ENCODE measurements at places on chromosomes 11 and 22. TPM values are rescaled to one million over a fixed set of nuclear protein-coding genes. Genes with fewer than 3 reads are reported as not detected.

GRCh38 chr11:12206529-12206928, 96.1 kb downstream of the MICAL2 start:
- DNase-seq, result no peak

GRCh38 chr11:119849872-119850271, 120.9 kb upstream of the NECTIN1 start:
- DNase-seq, result no peak

DNA sequence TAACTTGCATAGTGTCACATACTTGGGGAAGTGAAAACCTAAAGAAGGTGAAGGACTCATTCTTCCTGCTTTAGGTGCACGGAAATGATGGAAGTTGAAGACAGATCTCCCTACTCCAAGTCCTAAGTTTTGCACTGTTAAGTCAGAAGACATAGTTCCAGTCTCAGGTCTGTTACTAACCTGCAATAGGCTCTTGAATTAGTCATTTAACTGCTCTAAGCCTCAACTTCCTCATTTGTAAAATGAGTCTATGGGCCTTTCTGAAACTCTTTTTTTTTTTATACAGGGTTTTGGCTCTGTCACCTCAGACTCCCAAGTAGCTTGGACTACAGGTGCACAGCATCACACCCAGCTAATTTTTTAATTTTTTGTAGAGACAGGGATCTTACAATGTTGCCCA, 30.8 kb upstream of the POU2AF1 start:
- no peak for DNase-seq

GRCh38 chr11:124892750-124893454, 4.8 kb downstream of the ROBO4 start:
- no peak for DNase-seq

GRCh38 chr22:32066820-32067219, 23.8 kb downstream of the SLC5A1 start:
- DNase-seq, result no peak

- DNase-seq, result no peak
These were observed 106.9 kb upstream of the SORL1-AS1 start for GRCh38 chr11:121559606-121560200.

The OR10A2 gene
- total RNA-seq, result not detected

Data from esophagus muscularis mucosa (tissue), 4 donors.